HT1080 (cell line): ENCODE measurements at places on chromosomes 7 and 10. TPM values are rescaled to one million over a fixed set of nuclear protein-coding genes. Genes with fewer than 3 reads are reported as not detected.

The LBX1 gene
- total RNA-seq: not detected in 2 replicates

The PRKAR2B gene
- 11.8 and 14.7 TPM in 2 replicates for total RNA-seq

The HMX2 gene
- 0.06 TPM in 1 of 2 replicates, not detected in the other for total RNA-seq

The NPVF gene
- not detected in 2 replicates for total RNA-seq

The TRIM56 gene
- 10.8 and 11.4 TPM in 2 replicates for total RNA-seq
